ENCODE measurements at places on chromosomes 1 and 21.

- no peak for DNase-seq
These were observed 20.8 kb upstream of the NR5A2 start for GRCh38 chr1:200006711-200007110.

GRCh38 chr21:22536509-22536908 is 1538.3 kb downstream of the NCAM2 start:
- DNase-seq, result no peak

GRCh38 chr1:203038217-203038741 is 12.0 kb downstream of the PPFIA4 start:
- no peak for DNase-seq

DNA sequence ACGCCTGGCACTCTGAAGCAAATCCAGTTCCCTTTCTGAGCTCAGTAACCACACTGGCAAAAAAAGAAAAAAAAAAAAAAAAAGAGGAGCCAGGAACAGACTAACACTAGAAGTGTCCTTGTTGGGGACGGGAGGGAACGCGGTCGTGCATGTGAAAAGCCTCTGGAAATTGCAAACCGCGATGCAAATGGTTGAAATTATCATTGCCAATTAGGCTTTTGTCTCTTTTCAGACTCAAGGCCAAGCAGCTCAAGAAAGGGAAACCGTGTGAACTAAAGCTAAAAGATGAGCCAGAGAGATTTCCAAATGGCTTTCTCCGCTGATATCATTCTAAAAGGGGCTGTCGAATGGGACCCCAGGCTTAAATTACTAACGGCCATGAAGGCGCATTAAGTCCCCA is 13.5 kb downstream of the TRABD2B start:
- no peak for DNase-seq

DNA sequence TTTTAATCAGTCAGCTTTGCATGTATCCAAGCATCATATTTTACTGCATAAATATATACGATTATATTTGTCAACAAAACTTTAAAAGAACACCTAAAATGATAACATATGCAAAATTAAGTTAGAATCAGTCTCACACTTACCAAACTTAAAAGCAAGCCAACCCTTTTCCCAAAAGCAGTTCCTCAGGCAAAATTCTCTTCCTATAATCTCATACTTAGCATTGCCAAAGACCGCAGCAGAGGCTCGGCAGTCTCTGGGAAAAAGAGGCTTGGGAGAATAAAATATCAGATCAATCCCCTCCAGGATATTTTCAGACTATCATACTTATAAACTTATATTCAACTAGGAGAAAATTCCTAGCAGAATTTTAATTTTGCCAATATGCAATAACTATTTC is 93.2 kb upstream of the RGS18 start:
- no peak for DNase-seq

- DNase-seq, result no peak
These were observed 65.2 kb downstream of the LRRC8C start for GRCh38 chr1:89698020-89698560.

- DNase-seq, result no peak
These were observed 58.1 kb downstream of the PRKCZ start for GRCh38 chr1:2108213-2108876.

GRCh38 chr21:24868117-24868516 is 739.2 kb downstream of the MRPL39 start:
- DNase-seq, result no peak

DNA sequence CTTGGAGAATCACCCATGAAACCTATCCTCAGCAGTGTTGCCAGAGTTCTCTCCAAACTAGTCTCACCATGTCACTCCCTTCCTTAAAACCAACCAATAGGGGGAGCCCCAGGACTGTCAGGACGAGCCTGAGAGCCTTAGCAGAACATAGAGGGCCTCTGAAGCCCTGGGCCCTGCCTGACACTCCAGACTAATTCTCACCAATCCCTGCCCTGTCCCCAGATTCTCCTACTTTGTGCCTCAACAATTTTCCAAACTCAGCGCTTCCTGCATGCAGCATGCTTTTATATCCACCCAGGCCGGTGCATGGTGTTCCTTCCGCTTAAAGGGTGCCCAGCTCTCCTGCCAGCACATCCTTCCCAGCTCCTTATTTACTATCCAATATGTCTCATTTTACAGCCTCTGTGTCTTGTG is 42.7 kb downstream of the HSD3B1 start:
- DNase-seq, result no peak

DNA sequence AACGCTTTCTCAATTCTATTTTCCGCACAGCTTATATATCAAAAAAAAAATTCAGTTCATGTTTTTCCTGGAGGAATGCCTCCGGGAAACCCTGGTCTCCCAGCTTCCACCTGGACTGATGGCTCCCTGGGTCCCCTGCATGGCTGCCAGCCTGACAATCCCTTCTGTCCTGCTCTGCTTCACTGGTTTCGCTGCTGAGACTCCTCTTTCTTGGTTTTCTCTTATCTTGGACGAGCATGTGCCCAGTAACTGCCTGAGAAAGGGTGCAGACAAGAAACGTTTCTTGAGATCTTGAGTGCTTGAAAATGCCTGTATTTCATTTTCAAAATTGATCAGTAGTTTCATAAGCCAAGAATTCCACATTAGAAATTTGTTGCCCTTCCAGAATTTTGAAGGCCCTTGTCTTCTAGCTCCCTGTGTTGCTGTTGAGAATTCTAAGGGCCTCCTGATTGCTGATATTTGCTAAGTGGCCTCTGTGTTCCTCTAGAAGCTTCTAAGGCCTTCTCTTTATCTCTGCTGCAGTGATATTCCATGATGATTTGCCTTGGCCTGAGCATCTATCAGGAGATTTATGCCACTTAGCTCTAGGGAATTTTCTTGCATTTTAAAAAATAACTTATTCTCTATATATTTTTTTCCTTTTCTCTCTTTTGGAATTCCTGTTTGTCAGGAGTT is 44.7 kb downstream of the ETS2 start:
- DNase-seq, result no peak

GRCh38 chr1:87636198-87636892 is 307.7 kb downstream of the LMO4 start:
- no peak for DNase-seq
